ENCODE measurements at places on chromosomes 7 and 10. TPM values are rescaled to one million over a fixed set of nuclear protein-coding genes. Genes with fewer than 3 reads are reported as not detected.

PDLIM1 gene
- polyA plus RNA-seq: 143 TPM

- DNase-seq: no peak
Measured at GRCh38 chr10:119567978-119568377, 25.5 kb upstream of the RGS10 start.

NKX1-2 gene
- not detected for polyA plus RNA-seq

- DNase-seq: no peak
Measured at GRCh38 chr10:4127518-4128315, 342.7 kb upstream of the KLF6 start.

DNAH11 gene
- 1.3 TPM for polyA plus RNA-seq

GRCh38 chr10:6274040-6274439 lies 71.3 kb downstream of the PFKFB3 start:
- peak; percentile 67 for DNase-seq

- DNase-seq: peak; percentile 59
Measured at GRCh38 chr10:104449391-104449790, 95.8 kb downstream of the CFAP58 start.

RAPGEF5 gene
- 0.32 TPM for polyA plus RNA-seq

CCDC172 gene
- not detected for polyA plus RNA-seq

DNA sequence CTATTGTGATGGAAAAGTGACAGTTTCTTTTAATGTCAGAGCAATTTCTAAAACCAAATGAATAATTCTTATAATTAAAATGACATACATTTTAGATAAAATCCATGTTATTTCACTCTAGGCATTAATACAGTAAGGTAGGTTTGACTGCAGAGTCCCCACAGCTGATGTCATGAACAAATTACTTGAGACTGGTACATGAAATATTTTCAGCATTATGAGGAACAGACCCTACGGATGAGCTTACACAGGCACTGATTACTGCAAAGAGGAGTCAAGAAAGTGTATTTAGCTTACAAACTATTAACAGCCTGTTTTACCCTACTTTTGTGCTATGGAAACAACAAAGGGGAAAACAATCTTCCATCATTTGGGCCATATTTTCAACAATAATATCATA lies 8.9 kb downstream of the COL1A2 start:
- DNase-seq: peak; percentile 52

DNA sequence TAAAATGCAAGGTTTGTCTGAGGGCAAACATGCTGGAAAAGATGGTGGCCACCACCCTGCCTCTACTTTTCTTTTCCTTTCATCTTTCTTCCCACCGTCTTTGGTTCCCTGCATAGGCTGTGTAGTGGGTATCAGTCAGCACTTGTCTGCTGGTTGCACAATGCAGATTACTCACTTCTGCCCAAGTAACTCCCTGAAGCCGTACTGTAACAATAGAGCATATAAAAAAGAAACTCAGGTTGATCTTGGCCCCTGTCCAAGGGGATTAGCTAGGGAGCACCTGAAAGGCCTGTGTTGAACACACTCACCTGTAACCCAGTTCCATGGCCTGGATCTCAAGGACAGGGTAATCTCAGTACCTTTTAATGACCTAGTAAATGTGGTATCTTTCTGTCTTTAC lies 533.0 kb upstream of the GALNT17 start:
- peak; percentile 70 for DNase-seq

DNA sequence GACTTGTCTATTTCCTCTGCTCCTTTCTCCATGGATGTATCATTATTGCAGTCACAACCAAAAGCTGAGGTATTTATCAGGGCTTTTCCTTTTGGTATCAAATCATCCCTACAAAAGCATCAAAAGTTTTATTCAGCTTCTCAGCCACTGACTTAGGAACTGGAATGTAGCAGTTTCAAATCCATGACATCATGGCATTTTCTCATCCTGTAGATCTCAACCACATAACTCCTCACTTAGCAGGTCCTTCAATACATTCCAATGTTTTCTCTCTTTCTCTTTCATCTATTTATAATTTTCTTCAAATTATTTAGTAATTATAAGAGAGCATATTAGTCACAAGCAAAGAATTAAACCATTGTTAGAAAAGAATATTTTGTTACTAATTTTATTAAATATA lies 537.4 kb upstream of the SORCS1 start:
- DNase-seq: peak; percentile 43

DNA sequence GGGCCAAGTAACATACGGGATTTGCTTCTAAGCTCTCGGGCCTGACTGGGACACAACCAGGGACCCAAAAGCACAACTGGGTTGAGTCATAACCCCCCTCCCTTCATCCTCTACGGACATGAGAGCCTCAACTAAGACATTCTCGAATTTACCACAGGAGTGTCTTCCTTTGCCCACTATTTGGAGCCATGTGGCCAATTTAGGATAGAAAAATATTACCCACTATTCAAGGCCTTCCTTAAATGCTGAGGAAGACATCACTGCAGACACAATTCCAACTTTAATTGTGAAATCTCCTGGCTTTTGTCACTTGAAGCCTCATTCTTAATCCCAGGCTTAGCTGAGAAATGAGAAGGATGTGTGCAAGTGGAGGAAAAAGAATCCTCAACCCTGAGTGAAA lies 11.8 kb downstream of the CTBP2 start:
- peak; percentile 23 for DNase-seq

DNA sequence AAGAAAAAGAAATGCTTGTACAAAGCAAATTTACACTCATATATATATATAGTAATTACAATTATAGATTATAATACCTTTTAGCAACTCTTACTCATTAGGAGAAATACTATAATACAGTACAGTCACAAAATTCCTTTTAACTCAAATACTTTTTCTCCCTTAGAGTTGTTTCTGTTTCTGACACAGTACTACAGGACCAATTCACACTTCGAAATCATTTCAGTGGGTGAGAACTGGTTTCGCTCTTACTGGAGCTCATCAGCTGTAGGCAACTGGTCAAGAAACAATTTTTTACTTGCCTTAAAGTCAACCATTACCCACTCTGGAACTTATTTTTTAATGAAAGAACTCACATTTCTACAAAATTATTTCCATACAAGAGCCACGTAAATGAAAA lies 6.0 kb downstream of the CCDC186 start:
- no peak for DNase-seq

DNA sequence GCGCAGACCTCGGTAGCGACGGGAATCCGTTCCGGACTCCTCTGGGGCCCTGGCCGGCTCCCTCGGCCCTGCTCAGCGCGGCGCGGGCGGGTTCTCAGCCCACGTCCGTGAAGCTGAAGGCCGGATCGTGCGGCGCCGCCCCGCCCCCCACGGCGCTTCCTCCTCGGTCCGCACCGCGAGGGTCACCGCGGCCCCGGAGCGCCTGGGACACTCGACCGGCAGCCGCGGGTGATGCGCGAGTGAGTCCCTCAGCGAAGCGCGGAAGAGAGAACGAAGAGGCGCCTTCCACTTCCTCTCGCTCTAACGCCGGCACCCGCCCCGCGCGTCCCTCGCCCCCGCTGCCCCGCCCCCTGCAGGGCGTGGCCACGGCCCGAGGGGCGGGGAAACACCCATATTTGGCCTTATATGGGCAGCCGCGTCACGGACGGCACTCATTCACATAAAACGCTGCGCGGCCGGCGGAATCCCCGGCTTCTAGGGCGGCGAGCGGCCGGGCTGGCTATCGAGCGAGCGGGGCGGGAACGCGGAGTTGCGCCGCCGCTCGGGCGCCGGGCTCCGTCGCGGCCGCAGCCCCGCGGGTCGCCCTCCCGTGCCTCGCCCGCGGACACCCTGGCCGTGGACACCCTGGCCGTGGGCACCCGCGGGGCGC lies at the start of gene DUSP5:
TSS of gene DUSP5 (plus strand) at position 470 of the 649 bp plus-strand sequence. CDS start 215 bp downstream, outside the sequence.
- DNase-seq: peak; percentile 99

- DNase-seq: peak; percentile 33
Measured at GRCh38 chr10:78178940-78179339, 145.3 kb downstream of the RPS24 start.

C10orf143 gene
- polyA plus RNA-seq: 4.2 TPM

POLR2J2 gene
- 2.0 TPM for polyA plus RNA-seq

GRCh38 chr10:36187380-36188079 lies 545.4 kb upstream of the FZD8 start:
- DNase-seq: no peak
